ENCODE measurements at places on chromosomes 3 and 15.

GRCh38 chr15:94480289-94480834 lies 249.0 kb downstream of the MCTP2 start:
- DNase-seq, result no peak

DNA sequence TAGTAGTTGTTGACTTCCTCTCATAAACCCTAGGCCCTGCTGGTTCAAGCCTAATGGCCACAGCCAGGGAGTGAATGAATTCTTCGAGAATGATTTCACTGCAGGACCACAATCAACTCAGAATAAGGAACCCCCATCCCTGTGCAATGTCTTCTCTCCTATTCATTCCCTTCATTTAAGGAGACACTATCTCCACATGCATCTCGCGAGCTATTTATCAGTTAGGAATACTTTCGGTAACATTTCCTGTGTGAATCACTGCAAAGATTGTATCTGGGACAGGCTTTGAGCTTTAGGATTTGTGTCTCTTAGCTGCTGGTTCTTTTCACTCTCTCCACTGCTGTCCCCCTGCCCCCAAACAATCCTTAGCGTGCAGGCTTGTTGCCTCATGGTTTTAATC lies 94.4 kb downstream of the MYLK start:
- no peak for DNase-seq

GRCh38 chr3:14377044-14377837 lies 25.2 kb upstream of the SLC6A6 start:
- DNase-seq, result no peak

DNA sequence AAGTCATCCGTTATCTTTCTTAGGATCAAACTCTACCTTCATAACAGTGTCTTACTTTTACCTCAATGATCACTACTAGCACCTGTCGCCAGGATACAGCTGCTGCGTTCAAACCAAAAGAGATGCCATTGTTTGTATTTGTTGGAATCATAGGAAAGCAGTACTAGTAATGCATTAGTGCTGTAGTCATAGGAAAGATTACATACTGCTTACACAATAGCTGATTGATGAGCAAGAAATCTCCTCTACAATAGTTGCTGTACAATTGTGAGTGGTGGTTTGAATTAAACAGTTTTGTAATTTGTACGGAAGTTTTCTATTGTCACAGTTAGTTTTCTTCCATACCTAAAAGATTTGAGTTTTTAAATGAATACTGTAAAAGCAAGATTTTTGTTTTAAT lies 21.4 kb downstream of the ACAP2 start:
- DNase-seq, result no peak

- no peak for DNase-seq
Observed at GRCh38 chr15:98455904-98456303, 192.4 kb upstream of the IGF1R start.

DNA sequence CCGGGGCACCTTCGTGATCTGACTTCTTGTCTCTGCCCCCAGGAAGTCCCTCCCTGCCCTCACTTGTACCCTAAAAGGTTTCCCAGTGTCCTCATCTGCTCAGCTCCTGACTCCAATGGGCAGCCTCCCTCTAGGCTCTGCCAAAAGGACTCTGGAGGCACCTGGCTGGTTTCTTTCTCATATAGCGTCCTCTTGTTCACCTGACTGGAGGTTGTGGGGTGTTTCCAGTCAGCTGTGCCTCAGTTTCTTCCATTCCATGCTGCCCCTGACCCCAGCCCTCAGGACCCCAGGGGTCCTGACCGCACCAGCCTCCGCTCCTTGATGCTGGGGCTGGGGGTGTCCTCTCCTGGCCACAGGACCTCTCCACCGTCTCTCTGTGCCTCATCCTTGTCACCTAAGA lies 2.5 kb downstream of the PRR23E start:
- DNase-seq, result no peak

DNA sequence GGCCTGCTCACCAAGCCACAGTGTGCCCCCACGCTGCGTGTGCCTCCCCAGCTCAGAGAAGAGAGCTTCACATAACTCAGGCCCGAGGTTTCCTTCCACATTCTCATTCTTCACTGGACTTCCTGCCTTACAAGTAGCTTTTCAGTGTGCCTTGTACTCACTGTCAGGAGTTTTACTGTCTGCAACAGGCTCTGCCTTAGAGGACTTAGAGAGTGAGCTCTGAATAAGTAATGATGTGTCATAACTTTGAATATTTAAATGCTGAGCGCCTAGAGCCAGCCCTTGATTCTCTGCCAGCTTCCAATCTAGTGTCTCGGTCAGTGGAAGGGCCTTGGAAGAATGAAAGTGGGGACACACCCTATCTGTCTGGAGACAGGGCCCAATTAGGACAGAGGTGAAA lies 41.8 kb downstream of the ITGB5 start:
- no peak for DNase-seq

Measured in memory B cell (primary cell).